ENCODE measurements at places on chromosomes 12 and 14.

- DNase-seq: no peak
These were observed 204.3 kb downstream of the KIF26A start for GRCh38 chr14:104342435-104343293.

DNA sequence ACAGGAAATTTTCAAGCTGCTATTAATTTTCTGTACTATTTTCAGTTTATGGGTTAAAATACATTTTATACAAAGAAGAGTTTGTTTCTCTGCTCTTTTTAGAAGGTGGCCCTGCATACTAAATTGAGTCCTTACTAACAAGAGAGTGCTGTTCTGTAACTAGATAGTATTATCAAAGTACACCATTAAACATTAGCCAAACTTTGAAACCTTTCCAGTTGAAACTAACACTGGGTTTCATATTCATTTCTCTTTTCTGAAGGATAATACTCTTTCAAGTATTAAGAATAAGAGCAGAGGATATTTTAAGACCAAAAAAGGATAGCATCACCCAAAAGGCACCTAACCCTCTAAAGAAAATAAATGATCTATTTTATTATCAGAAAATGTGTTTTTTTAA lies 47.2 kb downstream of the PEBP1 start:
- DNase-seq: no peak

DNA sequence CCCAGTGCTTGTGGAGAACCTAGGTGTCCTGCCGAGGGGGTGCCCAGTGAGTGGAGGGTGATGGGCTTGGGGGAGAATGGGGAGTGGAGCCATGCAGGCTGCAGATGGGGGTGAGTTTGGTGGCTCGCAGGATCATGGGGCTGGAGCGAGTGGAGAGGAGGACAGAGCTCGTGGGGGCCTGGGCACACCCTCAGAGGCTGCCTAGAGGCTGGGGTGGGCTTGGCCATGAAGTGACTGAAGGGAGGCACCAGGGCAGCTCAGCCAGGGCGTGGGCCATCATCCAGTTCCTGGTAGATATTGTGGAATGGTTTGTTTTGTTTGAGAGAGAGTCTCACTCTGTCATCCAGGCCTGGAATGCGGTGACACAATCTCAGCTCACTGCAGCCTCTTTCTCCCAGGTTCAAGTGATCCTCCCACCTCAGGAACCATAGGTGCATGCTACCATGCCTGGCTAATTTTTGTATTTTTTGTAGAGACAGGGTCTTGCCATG lies 43.4 kb upstream of the AMN start:
- DNase-seq: no peak

DNA sequence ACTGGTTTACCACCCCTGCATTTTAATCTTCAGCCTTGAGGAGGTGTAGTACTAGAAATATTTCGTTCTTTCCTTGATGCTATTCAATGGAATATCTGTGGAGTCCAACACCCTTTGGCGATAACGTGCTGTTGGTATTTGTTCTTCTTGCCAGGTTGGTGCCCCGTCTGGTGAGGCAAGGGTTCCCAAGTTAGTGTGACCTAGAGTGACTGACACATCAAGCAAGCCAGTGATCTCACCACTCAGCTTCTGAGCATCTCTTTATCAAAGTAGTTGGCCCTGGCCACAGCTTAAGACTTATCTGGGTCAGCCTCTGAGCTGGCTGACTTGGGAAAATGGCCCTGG lies 60.2 kb downstream of the PLXNC1 start:
- DNase-seq: peak; percentile 40

DNA sequence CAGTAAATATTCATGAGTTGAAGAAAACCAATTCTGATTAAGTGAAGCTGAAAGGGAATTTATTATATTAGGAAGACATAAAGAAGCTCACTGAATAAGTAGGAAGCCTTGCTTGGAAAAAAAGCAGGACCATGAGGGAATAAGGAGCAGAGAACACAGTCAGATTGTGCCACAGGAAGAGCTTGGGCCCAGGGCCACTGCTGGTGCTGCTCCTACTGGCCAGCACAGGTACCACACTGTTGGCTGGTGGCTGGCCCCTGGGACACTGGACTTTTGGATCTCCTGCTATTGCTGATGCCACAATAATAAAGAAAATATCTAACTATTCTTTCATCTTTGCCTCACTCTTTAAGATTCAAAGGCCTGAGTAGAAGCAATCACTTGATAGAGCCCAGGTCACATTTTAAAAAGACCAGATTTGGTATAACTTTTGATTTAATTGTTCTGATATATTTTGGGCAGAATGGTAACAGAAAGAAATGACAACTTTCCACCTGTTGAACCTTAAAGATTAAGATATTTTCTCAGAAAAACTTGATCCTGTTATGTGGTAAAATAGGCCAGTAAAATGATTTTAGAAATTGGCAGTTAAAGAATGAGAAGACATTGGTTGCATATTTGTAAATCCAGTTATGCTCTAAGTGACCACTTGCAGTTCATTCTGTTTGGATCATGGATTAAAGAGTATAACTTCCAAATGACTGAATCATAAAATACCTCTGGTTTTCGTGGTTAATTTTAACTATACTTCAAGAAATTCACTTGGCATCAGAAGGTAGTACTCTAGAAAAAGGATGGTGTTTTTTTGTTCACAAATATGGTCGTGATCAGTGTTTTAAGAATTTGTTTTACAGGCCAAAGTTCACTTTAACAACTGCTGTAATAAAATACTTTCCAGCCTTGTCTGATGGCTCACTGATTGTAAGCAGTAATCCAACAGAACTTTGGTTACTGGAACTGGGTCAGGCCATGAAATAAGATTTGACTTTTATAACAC lies 68.3 kb downstream of the DERA start:
- no peak for DNase-seq

- DNase-seq: no peak
These were observed 3.7 kb downstream of the SH2B3 start for GRCh38 chr12:111409403-111409779.

- DNase-seq: no peak
These were observed 7.5 kb upstream of the CCDC177 start for GRCh38 chr14:69582212-69582611.

- DNase-seq: no peak
These were observed 30.5 kb upstream of the LMNTD1 start for GRCh38 chr12:25583545-25583944.

GRCh38 chr12:1972260-1972659 lies 32.0 kb downstream of the DCP1B start:
- DNase-seq: no peak

All from CD4-positive, alpha-beta T cell treated with Interleukin-15 for 4 hours (primary cell).